CMK (cell line): ENCODE measurements at places on chromosomes 11 and 22.

GRCh38 chr11:28343304-28344233, 235.4 kb downstream of the METTL15 start:
- no peak for DNase-seq

- no peak for DNase-seq
Observed at GRCh38 chr11:2453436-2453835, 8.6 kb downstream of the KCNQ1 start.

- no peak for DNase-seq
Observed at GRCh38 chr22:41380993-41381328, 781 bp upstream of the TEF start.

GRCh38 chr22:46671824-46672432, 51.7 kb downstream of the GRAMD4 start:
- no peak for DNase-seq
